Ascending aorta (tissue), 2 donors: ENCODE measurements at places on chromosomes 6 and 20.

- DNase-seq = no peak
These were observed 222.9 kb downstream of the UBE3D start for GRCh38 chr6:82842721-82843120.

DNA sequence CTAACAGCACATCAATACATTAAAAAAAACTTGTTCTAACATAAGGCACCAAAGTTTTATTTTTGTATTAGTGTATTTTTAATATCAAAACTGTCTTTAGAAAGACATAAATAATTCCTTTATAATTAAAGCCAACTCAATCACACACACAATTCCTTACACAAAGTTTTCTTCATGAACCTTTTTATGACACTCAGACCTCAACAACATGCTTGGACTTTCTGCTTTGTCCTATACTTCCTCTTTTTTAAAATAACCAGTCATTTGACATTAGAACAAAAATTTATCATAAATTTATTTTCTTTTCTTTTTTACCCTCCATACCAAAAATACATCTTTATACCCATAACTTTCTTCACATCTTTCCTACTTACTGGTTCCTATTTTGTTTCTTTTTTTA, 292.0 kb upstream of the ARID1B start:
- DNase-seq = no peak

DNA sequence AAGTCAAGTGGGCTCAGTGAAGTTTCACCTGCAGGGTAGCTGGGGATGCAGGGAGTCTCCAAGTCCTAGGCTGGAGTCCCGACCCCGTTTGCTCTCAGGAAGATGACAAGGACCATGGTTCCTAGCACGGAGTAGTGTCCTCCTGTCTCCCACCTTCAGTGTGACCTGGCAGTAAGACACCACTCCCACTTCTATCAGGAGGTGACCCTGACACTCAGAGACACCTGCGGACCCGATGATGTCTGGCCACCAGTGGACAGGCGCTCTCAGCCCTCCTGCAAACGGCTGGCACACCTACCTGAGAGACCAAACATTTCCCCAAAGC, 1.1 kb downstream of the SOD2 start:
- DNase-seq = no peak

DNA sequence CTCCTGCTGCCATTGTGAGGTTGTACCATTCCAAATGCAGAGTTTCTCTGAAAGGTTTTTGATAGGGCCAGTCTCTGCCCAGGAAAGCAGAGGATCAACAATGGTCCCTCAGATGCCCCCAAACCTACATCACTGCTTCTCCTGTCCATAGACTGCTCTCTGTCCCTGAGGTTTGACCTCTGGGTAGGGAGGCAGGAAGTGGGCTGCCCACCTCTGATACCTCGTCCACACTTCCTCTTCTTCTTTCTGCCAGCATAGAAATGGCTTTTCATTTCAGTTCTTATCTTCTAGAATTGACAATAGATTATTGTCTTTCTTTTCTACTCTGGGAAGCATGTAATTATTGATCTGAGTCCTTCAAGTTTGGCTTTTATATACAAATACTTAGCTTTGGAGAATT, 170.6 kb downstream of the TRMT11 start:
- no peak for DNase-seq

GRCh38 chr6:159801935-159802334, 1.9 kb downstream of the PNLDC1 start:
- DNase-seq = no peak

GRCh38 chr20:32780749-32781655, 18.8 kb downstream of the DNMT3B start:
- DNase-seq = no peak

DNA sequence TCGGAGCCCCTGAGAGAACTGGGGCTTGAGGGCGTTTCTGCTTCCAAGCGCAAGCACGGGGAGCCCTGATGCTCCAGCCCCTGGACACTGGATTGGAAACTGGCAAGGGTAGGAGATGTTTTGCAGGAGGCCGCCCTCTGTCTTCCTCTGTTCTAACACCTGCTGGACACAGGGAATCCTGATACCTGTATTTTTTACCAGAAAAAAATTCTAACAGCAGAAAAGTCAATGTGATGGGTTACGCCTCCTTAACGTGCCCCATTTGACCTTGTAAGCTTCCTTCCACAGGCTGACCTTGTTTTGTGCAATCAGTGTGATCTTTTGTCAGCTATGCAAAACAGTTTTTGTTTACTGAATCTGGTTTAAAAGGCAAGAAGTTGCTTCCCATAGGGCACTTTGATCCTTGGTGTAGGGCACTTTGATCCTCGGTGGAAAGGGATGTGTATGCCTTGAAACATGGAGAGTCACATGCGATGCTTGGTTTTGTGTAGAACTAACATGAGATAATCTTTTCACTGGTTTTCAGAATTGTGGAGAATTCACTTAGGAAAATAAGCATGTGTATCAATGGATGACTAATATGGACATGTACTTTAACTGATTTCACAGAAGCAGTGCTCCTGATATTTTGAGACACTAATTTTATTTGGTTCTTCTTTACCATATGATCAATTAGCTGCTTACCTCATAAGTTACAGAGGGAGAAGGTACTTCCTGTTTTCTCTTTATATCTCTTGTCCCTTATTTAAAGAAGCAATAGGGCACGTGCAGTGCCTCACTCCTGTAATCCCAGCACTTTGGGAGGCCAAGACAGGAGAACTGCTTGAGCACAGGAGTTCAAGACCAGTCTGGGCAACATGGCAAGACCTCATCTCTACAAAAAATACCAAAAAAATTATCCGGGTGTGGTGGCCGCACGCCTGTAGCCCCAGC, 59.9 kb upstream of the MAP3K4 start:
- DNase-seq = no peak

DNA sequence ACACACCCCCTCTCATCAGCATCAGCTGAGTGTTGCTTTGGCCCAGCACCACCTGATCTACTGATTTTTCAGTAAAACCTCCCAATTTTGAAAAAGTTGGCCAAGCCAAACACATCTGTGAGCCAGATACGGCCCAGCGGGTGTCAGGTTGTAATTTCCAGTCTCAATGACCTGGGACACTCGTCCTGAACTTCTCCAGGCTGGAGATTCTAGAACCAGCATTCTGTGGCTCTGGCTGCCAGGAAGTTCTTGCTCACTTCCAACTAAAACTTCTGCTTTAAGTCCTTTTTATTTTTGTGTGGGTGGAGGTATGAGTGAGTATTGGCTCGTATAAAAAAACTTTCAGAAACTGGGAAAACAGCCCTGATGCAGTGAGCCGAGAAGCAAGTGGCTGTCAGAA, 5.1 kb downstream of the KIAA1755 start:
- DNase-seq = no peak

GRCh38 chr6:99514089-99514488, 1.1 kb downstream of the USP45 start:
- no peak for DNase-seq

- DNase-seq = no peak
These were observed 93.4 kb downstream of the KHDRBS2 start for GRCh38 chr6:62192593-62192992.

GRCh38 chr6:116876107-116876506, 935 bp upstream of the RFX6 start:
- no peak for DNase-seq

DNA sequence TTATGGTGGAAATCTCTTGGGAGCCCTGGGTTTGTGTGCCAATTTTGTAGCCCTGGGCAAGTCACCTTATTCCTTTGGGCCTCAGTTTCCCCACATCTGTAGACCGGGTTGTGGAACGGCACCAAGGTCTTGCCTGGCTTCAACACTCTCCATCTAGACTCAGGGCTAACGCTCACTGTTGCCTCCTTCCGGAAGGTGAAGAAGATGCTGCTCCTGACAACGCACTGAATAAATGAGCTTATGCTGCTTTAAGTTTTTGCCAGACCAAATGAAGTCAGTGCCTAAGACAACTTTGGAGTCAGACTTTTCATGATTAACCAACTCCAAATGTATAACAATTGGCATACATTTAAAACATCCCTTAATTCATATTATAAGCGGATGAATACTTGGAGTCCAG, 53.1 kb downstream of the PSMG4 start:
- DNase-seq = no peak

GRCh38 chr6:140581601-140582000, 1207.2 kb upstream of the CITED2 start:
- DNase-seq = no peak

DNA sequence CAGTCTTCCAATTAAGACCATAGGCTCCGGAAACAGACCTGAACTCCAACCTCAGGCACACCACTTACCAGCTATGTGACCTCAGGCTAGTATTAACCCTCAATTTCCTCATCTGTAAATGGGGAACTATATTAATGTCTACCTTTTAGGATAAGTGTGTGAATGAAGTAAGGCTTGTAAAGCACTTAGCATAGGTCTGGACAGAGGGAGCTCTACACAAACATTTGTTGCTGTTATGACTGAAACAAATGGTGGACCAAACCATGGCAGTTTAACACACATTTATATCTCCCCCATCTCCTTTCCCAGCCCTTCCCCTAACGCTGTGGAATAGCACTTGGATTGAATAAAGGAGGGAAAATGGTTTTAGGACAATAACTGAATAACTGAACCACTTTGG, 48.7 kb downstream of the TSHZ2 start:
- DNase-seq = no peak

DNA sequence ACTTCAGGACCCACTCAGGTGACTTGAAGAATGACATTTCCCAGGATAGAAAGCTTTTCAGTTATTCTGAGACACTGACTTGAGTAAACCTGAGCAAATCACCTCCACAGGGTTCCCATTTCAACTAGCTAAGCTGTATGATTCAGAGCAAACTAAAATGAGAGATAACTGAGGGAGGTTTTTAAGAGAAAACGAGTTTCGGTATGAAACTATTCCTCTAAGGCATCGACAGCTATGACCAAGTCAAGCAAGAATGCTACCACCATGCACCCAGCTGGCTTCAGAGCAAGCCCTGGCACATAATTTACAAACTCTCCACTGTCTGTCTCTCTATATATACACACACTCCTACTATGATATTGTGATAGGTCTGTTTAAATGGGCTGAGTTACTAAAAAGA, 75.4 kb downstream of the PERP start:
- DNase-seq = no peak

DNA sequence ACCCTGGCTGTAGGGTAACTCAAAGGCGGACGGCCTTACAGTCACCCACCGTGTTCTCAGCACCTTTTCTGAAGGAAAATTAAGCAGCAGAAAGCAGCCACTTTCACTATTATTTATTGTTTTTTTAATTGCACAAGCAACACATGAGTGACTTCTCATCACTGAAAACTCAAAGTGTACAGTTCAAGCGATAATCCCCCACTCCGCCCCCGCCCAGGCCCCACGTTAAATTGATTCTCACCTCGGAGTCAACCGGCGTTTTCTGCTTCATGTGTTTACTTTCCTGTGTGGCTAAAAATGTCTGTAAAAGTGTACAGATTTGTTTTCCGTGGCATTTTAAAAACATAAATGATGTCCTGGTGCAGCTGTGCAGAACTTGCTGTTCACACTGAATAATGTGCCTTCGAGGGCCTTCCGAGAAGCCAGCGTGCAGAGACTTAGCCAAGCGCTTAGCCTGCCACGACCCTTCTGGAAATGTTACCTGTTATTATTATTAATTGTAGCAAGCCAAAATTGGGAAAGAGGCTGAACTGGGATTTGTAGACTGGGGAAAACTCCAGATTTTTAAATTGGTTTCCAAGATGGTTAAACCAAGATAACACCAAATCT, 335.7 kb downstream of the CDH4 start:
- DNase-seq = no peak
